ENCODE measurements at places on chromosomes 1 and 21.

- DNase-seq, result no peak
These were observed 2.0 kb upstream of the ANGEL2 start for GRCh38 chr1:213017447-213018273.

- no peak for DNase-seq
These were observed 91.7 kb upstream of the CD34 start for GRCh38 chr1:208002672-208003071.

DNA sequence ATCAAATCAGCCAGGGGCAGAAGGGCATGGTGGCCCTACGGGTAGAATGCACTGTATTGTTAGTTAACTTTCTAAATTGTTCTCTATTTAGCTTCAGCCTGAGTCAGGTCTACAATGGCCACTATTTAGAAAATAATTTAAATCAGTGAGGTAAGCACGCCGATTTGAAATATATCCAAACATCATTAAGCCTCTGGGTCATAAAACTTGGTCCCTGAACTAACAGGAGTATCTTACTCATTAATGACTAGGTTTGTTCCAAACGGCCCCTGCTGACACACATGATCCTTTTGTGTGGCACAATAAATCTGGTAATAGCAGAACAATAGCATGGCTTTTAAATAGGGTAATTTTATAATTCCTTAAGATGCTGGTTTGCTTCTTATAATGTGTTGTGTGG is 48.4 kb downstream of the STX6 start:
- DNase-seq, result no peak

DNA sequence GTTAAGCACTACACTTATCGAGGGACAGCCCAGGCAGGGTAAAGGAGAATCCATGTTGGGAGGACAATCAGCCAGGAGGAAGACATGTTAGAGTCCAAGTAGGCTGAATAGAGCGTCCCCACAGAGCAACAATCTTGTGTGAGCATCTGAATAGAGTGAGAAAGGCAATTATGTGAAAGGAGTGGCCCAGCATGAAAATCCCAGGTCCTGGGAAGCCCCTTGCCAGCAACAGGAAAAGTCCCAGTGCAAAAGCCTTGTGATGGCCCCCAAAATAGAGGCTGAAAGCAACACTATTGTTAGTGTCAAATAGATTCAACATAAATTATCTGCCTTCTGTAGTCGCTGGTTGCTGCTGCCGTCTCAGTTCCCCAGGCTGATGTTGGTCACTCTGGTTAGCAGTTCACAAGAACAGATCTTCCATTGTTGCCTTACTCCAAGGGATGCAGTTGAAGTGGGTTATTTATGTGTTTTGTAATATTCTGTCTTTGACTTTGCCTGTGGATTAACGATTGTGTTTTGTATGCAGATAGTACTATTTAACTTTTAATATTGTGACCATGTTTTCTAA is 12.1 kb upstream of the ABL2 start:
- DNase-seq, result no peak

GRCh38 chr1:207825409-207825695 is 73.5 kb downstream of the CD46 start:
- DNase-seq, result no peak

DNA sequence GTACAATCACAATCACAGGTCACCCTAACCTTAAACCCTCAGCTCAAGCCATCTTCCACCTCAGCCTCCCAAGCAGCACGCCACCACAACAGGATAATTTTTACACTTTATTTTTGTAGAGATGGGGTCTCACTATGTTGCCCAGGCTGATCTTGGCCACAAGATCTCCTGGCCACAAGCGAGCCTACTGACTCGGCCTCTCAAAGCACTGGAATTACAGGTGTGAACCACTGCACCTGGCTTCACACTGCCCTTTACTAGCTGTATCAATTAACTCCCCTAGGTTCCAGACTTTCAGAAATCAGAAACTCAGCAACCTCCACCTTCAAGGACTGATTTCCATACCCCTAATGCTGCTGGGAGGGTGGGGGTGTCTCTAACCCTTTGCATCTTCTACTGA is 37.0 kb downstream of the NUP133 start:
- no peak for DNase-seq

- peak; percentile 22 for DNase-seq
These were observed 711 bp downstream of the GADD45A start for GRCh38 chr1:67685558-67686266.

DNA sequence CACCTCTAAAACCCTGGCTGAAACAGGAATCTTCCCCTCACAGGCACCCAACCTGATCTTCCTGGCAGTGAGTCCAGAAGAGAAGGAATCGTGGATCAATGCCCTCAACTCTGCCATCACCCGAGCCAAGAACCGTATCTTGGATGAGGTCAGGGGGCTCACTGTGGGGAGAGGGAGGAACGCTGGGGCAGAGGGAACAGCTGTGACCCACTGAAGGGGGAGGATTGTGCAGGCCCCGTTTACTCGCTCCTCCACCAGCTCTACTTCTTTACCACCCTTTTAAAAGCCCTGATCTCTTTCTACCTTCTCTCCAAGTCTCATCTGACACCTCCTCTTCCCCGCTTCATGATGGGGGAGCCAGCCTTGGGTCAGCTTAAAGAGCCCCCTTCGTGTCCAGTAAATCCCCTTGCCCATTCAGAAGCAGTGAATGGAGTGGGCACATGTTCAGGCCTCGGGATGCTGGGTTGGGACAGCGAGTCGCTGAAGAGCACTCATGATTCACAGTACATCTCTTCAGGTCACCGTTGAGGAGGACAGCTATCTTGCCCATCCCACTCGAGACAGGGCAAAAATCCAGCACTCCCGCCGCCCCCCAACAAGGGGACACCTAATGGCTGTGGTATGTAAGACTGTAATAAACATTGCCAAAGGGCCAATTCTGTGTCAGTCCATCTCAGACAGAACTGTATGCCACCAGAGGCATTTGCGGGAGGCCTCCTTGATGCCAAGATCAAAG is 7.3 kb downstream of the PLEKHO1 start:
- no peak for DNase-seq

- DNase-seq, result peak; percentile 94
These were observed 2.8 kb downstream of the TGFB2 start for GRCh38 chr1:218347723-218348627.
